Activated CD8-positive, alpha-beta T cell treated with anti-CD3 and anti-CD28 coated beads for 36 hours (primary cell): ENCODE measurements at places on chromosomes 6 and 20. TPM values are rescaled to one million over a fixed set of nuclear protein-coding genes. Genes with fewer than 3 reads are reported as not detected.

The MOG gene
- total RNA-seq: not detected

The PKIB gene
- total RNA-seq: 0.69 TPM

DNA sequence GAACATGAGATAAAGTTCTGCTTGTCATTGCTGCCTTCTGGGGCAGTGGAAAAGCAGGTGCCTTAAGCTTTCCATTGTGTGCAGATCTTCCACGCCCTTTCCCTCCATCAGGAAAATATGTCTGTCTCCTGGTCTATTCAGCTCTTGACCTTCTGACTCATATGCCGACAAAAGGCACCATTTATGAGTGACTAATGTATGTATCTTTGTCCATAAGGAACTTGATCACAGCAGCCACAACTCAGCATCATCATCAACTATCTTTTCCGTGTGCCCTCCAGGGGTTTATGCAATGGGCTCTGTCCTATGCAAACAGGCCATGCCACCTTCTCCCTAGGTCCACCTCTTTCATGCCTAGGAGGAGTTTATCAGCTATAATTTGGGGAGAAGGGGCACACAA lies 102.7 kb upstream of the QKI start:
- DNase-seq: no peak

- DNase-seq: no peak
These were observed 495 bp upstream of the ARMC2 start for GRCh38 chr6:108847738-108848115.

GRCh38 chr20:12723811-12724210 lies 285.0 kb upstream of the SPTLC3 start:
- DNase-seq: no peak
